HCEC 1CT (cell line): ENCODE measurements at places on chromosomes 11 and 22.

DNA sequence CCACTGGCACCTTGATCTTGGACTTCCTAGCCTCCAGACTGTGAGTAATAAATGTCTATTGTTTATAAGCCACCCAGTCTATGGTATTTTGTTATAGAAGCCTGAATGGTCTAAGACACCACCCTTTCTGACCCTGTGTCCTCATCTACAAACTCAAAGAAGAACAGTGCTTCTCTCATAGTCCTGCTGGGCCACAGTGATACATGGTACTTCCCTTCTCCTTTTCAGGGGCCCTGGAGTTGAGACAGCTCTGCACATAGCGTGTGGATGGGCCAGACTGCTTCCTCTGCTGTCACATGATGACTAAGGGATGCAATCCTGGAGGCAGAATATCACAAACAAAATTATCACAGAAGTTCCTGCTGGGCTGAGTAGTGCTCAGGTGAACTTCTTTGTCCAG is 5.0 kb downstream of the KCNJ11 start:
- DNase-seq = no peak

GRCh38 chr11:86243396-86243795 is 1.2 kb upstream of the EED start:
- no peak for DNase-seq

- DNase-seq = peak; percentile 53
Measured at GRCh38 chr11:45110562-45110961, 35.9 kb upstream of the PRDM11 start.

DNA sequence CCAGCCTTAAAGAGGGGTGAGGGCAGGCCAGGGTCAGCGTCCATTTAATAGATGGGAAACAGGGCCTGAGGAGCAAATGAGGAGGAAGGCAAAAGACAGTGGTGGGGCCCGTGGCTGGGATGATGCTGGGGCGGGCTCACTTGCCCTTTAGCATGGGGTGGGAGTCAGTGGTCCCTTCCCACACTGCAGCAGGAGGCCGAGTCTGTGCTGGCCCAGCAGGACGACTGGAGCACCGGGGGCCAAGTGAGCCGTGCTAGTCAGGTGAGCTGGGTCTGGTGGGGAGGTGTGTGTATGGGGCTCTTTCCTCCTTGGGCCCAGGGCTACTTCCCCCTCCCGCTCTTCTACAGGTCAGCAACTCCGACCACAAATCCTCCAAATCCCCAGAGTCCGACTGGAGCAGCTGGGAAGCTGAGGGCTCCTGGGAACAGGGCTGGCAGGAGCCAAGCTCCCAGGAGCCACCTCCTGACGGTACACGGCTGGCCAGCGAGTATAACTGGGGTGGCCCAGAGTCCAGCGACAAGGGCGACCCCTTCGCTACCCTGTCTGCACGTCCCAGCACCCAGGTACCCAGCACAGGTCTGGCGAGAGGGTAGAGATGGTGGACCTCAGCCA is 12.8 kb downstream of the SCYL1 start:
- no peak for DNase-seq

- peak; percentile 8 for DNase-seq
Measured at GRCh38 chr22:22520667-22521602, 865 bp upstream of the ZNF280A start.

GRCh38 chr11:95066716-95067038 is at the start of gene SRSF8:
Gene SRSF8, plus strand, starts transcription at chr11:95066919. Its CDS starts 308 bp downstream, at chr11:95067227.
- no peak for DNase-seq

GRCh38 chr22:46110215-46110614 is 40.1 kb upstream of the PPARA start:
- peak; percentile 29 for DNase-seq

GRCh38 chr11:61516191-61516590 is 7.6 kb downstream of the LRRC10B start:
- DNase-seq = no peak

GRCh38 chr11:65814131-65814985 is 19.4 kb upstream of the SNX32 start:
- no peak for DNase-seq

- no peak for DNase-seq
Measured at GRCh38 chr11:73784080-73784634, 3.5 kb upstream of the MRPL48 start.

- DNase-seq = no peak
Measured at GRCh38 chr11:67604815-67605214, 1.9 kb upstream of the NDUFV1 start.

GRCh38 chr11:124745835-124746620 is 6.0 kb downstream of the VSIG2 start:
- DNase-seq = no peak

- DNase-seq = no peak
Measured at GRCh38 chr22:32333141-32333768, 24.4 kb upstream of the RFPL3 start.

DNA sequence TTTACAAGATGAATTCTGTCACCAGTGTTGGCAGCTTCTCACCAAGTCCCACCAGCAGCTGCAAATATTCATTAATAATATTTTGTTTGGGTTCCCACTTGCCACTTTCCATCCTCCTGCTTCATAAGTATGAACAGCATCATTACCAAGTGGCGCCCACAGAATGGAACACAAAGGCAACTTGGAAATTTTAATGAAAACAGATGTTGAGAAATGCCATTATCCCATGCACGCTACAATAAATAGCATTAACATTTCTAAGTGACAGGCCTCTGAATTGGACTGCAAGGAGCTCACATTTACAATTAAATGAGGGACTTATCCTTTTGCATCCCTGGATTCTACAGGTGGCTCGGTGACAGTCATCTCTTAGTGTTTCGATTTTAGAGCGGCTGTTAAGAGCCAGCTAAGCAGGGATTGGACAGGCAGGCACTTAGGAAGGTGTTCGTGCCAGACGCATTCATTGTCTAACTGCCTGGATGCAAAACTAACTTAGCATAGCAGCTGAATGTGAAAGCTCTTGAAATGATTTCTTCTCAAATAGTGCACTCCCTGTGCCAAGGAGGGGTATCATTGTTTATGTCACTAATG is 170.3 kb downstream of the KIRREL3 start:
- no peak for DNase-seq

GRCh38 chr22:50434849-50435248 is 40.0 kb downstream of the SBF1 start:
- no peak for DNase-seq

GRCh38 chr22:40401981-40402406 is 31.6 kb downstream of the SGSM3 start:
- DNase-seq = no peak

GRCh38 chr11:118911113-118911879 is 14.4 kb downstream of the BCL9L start:
- DNase-seq = peak; percentile 51

DNA sequence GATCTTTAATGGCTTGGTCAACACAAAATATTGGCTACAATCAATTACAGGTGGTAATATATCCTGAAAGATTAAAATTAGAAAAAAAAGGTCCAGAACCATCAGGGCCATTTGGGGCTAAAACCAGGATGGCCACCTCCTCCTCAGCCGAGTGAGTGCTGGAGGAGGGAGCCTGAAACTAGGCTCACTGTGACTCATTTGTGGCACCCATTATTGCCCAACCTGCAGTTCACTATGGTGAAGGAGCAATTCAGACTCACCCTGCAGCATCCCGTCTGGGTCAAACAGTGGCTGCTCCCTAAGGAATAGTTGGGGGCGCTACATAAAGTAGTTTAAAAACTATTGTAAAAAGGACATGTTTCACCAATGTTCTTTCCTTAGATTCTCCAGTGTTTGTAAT is 60.7 kb downstream of the GLYATL1 start:
- no peak for DNase-seq

DNA sequence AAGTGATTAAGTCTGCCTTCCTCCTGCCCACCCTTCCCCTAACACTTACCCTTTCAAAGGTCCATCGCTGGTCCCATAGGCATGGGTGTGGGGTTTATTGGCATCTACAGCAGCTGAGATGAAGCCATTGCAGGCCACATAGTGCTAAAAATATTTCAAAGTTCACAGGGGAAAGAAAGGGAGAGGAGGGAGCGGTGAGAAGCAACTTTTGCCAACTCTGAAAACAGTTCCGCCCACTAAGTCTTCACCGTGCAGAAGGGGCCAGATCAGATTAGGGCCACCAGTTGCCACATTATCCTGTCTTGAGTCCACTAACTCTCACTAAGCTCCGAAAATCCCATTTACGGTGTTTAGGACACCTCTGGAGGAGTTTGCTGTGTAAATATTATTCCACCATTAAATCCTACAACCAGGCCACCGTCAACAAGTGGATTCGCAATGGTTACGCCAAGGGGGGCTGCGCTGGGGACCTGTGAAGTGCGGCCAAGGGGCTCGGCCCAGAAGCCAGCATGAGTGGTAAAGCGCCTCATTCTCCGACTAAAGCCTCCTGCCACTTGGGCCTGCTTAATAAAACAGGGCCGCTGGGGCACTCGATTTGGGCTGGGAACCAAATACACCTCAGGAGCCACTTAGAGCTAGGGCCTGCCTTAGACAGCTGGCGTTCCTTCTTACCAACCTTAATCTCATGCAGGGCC is 534.9 kb downstream of the MIAT start:
- no peak for DNase-seq

GRCh38 chr11:1628506-1629325 is 859 bp upstream of the KRTAP5-5 start:
- no peak for DNase-seq

GRCh38 chr11:9250139-9250582 is 15.0 kb downstream of the DENND5A start:
- DNase-seq = no peak

- no peak for DNase-seq
Measured at GRCh38 chr11:38252620-38253019, 1654.6 kb upstream of the RAG2 start.

DNA sequence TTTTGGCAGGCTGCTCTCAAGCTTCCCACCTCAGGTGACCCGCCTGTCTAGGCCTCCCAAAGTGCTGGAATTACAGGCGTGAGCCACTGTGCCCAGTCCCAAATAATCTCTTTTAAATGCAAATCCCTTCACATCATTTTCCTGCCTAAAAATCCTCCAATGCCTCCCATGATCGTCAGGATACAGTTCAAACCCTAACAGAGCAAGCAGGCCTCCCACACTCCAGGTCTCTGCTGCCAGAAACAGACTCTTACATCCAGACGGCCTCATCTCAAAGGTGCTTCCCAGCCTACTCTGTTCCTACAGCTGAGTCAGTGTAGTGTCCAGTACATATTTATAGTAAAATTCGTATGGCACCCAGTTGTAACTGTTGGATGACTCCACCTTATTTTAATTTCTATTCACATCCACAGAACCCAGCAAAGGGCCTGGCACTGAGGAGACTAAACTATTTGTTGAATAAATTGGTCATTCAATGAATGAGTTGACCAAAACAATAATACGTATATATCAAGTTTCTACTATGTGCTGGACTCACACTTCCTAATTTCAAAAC is 8.2 kb downstream of the SIRT3 start:
- DNase-seq = no peak

- no peak for DNase-seq
Measured at GRCh38 chr22:46538814-46539160, 1.4 kb upstream of the CELSR1 start.

- DNase-seq = no peak
Measured at GRCh38 chr11:104098555-104098954, 62.1 kb downstream of the DDI1 start.

- no peak for DNase-seq
Measured at GRCh38 chr11:13127161-13127560, 118.0 kb downstream of the RASSF10 start.

DNA sequence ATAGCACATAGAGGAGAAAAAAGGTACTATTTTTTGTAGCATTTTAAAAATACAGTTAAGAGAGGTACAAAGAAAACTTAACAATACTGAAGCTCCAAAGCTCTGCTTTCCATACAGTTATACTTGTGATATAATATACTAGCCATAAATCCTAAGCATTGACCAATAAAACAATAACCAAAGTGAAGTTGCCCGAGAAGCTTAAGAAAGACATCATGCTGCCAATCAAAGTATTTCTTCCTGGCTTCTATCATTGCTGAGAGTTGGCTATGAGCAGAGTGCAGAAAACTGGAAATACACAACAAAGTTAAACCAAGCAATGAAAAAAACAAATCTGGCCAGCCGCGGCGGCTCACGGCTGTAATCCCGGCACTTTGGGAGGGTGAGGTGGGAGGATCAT is 84.2 kb downstream of the RBFOX2 start:
- no peak for DNase-seq

DNA sequence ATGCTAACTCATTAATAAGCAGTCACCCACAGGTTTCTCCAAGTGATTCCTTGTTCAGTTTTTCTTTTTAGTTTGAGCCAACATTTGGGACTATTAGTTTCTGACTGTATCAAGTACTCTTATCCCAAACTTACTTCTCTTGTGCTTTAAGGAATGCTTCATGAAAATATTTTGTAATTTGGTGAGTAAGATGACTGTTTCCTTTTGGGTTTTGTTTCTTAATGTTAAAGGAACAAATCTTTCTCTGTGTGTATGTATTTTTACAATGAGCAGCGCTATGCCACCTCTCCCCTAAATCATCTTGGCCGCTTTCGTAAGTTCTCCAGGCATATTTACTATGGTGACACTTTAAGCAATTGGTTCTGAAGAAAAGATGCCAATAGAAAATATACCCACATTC is 72.4 kb downstream of the LDLRAD3 start:
- no peak for DNase-seq

DNA sequence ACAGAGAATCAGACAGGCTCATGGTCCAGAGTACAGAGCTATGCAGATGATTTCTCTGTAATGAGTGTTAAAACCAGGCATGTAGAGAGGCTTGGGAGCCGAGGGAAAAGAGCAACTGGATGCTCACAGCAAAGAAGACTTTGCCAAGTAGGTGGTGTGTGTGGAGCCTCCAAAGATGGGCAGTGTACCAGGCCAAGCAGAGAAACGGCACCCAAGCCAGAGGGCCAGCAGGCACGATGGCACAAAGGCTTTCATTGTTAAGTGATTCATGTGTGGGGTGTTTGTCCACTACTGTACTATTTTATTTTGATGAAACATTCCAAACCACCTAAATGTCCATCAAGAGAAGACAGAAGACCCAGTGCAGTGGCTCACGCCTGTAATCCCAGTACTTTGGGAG is 11.1 kb downstream of the RANGAP1 start:
- DNase-seq = no peak

DNA sequence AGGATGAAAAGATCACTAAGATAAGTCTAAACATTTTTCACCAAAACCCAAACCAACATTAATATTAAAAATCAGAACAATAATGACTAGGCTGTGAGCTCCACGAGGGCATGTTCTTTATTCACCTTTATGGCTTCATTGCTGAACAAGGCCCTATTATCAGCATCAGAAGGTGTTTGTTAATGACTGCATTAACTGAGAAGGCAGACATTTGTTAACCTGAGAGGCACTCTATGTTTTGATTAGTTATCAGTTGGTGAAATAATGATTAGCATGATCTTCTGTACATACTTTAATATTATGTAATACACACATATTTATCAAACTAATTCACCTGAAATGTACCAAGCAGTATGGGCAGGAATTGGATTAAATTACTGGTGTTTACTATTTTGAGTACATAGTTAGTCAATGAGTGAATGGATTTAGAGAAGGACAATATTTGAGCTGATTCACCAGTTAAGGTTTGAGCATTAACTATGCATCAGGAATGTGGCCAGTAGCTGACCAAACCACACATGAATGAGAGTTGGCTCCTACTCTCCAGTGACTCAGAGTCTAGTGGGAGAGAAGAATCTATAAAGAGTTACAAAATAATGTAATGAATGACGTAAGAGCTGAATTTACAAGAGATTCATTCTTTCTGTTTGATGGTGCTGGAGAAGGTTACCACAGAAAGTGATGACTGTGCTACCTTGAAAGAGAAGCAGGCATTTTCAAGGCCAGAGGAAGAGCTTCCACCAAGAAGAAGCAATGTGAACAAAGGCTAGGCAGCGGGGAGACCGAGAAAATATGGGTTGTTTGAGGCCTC is 6.7 kb downstream of the IL18 start:
- DNase-seq = peak; percentile 100
